Left hindlimb (tissue), 1 donor: ENCODE measurements at places on chromosomes 5 and 9.

GRCh38 chr5:148697180-148697808, 43.0 kb upstream of the HTR4 start:
- no peak for DNase-seq

DNA sequence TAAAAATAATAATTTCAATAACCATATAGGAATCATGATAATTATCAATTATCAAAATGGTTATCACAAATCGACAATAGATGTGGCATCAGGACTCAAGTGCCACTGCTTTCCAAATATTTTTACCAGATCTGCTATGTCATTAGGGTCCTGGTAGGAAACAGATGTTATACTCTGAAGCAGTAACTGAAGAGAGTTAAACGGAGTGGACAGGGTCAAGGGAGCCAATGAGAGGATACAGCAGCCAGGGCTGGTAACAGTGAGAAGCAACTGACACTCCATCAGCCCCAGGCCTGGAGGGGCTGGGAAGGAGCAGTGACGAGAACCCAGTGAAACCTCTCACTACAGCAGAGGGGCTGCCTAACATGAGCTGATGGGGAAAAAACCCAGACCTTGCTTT, 322.4 kb downstream of the NPR3 start:
- no peak for DNase-seq

DNA sequence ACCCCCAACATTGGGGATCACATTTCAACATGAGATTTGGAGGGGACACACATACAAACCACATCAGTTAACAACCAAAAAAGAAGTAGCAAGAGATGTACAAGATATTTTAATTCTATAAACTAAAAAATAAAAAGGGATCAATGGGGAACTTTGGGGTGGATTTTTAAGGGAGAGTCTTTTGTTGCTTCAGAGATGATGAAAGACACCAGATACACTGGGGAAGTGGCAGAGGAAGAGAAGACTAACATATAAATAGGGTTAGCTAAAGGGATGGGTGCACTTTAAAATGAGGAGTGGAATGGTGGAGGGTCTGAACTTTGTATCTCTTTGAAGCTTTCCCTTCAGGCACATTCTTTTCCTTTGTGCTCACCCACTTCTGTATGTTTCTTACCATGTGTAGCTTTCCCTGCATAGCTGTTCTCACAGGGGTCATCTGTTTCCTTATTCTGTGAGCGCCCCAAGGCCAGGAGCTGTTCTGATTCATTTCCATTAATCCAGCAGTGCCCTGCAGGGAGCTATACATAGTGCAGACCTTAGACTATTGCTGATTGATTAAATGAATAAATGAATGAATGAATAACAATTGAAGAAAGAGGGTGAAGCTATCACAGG, 531.6 kb upstream of the KLF4 start:
- no peak for DNase-seq

DNA sequence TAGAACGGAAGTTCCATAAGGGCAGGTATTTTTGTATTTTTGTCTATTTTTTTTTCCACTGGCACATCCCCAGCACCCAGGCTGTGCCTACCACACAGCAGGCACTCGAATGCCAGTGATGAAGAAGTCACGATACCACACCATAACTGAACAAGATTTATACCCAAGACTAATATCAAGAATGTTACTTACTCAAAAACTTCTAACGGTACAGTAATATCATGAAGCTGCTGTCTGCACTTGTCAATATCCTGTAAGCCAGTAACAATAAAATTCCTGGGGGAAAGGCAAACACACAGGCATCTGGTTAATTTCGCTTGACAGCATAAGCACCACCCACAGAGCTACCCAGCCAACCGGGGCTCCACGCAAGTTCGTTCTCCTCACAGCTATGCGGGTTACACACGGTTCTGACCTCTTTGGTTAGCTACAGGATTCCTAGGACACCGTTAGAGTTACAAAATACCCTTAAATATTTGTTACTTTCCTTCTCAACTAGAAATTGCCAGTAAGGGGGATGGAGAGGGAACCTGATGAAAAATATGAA, 1.3 kb downstream of the MED10 start:
- no peak for DNase-seq

GRCh38 chr5:3391210-3391609, 204.4 kb upstream of the IRX1 start:
- no peak for DNase-seq

GRCh38 chr5:98308231-98308630, 465.2 kb upstream of the RGMB start:
- DNase-seq: no peak

DNA sequence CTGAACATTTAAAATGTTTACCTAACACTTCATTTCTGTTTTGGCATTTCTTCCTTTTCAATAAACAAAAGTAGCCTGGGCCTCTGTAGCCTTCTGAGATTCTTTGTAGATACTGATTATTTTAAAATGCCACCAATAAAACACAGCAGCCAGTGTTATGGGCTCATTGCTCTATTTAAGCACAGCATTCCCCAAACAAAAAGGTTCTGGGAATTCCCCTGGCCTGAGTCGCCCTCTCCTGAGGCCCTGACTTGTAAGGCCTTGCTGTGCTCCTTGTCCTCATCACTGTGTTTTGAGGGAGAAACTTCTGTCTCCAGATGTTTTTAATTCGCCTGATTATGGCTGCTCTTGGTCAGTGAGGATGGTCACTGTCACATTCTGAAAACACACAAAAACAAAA, 33.0 kb upstream of the CTXN3 start:
- DNase-seq: no peak

GRCh38 chr9:100202806-100203205, 103.8 kb downstream of the INVS start:
- no peak for DNase-seq

- no peak for DNase-seq
Measured at GRCh38 chr5:109163336-109163735, 246.4 kb downstream of the PJA2 start.

GRCh38 chr9:87991151-87991870, 17.0 kb upstream of the CDK20 start:
- no peak for DNase-seq
